ENCODE measurements at places on chromosomes 2 and 18. TPM values are rescaled to one million over a fixed set of nuclear protein-coding genes. Genes with fewer than 3 reads are reported as not detected.

GRCh38 chr2:207238831-207239701 lies 73.3 kb upstream of the KLF7 start:
- peaks cover 16% of the 10 kb centered on the region for H3K4me1 ChIP-seq
- H3K4me3 ChIP-seq, result no peak overlapping the region
- H3K27ac ChIP-seq, result no peak overlapping the region
- H3K27me3 ChIP-seq, result no peaks in the 10 kb centered on the region
- H3K36me3 ChIP-seq, result no peaks in the 10 kb centered on the region

GRCh38 chr2:132623096-132623839 lies 46.7 kb downstream of the LYPD1 start:
- H3K4me1 ChIP-seq, result no peaks in the 10 kb centered on the region
- no peak overlapping the region for H3K27ac ChIP-seq
- H3K4me3 ChIP-seq, result no peak overlapping the region
- no peak for DNase-seq

- H3K36me3 ChIP-seq, result no peaks in the 10 kb centered on the region
- DNase-seq, result no peak
- peak overlapping the region; percentile 70 for H3K27ac ChIP-seq
- no peaks in the 10 kb centered on the region for H3K4me1 ChIP-seq
- H3K27me3 ChIP-seq, result no peaks in the 10 kb centered on the region
- peak overlapping the region; percentile 37 for H3K4me3 ChIP-seq
Measured at GRCh38 chr2:224400886-224401632, 848 bp downstream of the FAM124B start.

- peaks cover 35% of the 10 kb centered on the region for H3K36me3 ChIP-seq
- H3K27ac ChIP-seq, result no peak overlapping the region
- H3K4me3 ChIP-seq, result no peak overlapping the region
- no peaks in the 10 kb centered on the region for H3K27me3 ChIP-seq
- H3K4me1 ChIP-seq, result no peaks in the 10 kb centered on the region
Measured at GRCh38 chr2:71570511-71570910, 117.2 kb downstream of the DYSF start.

GRCh38 chr18:419541-420175 lies 80.8 kb downstream of the COLEC12 start:
- H3K4me3 ChIP-seq, result no peak overlapping the region
- H3K36me3 ChIP-seq, result no peaks in the 10 kb centered on the region
- no peaks in the 10 kb centered on the region for H3K27me3 ChIP-seq
- no peaks in the 10 kb centered on the region for H3K4me1 ChIP-seq
- no peak overlapping the region for H3K27ac ChIP-seq
- DNase-seq, result no peak

DNA sequence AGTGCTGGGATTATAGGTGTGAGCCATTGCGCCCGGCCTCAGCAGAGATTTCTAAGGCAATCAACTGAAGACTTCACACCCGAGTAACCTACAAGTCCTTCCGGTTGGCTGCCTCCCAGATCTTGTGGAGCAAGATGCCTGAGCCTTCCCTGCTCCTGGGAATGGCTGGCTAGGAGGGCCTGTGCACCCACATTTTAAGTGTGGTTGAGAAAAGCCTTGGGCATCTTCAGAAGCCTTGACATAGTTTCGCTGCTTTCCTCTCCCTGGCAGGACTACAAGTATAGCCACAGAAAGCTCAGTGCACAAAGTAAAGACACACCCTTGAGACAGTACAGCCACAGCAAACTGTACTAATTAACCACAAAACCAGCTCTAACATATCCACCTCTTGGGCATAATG lies 35.2 kb downstream of the E2F6 start:
- no peak overlapping the region for H3K27ac ChIP-seq
- no peaks in the 10 kb centered on the region for H3K4me1 ChIP-seq
- H3K27me3 ChIP-seq, result no peaks in the 10 kb centered on the region
- no peak overlapping the region for H3K4me3 ChIP-seq

- H3K4me1 ChIP-seq, result no peaks in the 10 kb centered on the region
- H3K27me3 ChIP-seq, result no peaks in the 10 kb centered on the region
- no peak overlapping the region for H3K27ac ChIP-seq
- no peaks in the 10 kb centered on the region for H3K36me3 ChIP-seq
Measured at GRCh38 chr2:159633219-159633618, 16.9 kb upstream of the BAZ2B start.

DNA sequence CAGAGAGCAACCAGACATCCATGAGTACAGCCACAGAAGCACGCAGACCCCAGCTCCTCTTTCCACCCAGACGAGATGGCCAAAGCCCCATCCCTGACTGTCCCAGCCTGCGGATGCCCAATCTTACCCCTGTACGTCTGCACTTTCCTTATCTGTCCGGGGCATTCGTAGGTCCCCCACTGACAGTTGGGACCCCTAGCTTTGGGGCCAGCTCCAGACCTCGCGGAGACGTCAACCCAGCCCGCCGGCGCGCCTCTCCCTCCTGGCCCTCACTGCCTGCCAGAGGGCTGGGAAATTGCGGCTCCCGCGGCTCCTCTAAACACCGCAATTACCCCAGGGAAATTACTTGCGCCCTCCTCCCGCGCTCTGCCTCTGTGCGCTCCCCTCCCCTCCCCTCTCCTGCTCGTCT lies 2.3 kb downstream of the ECEL1 start:
- H3K27me3 ChIP-seq, result peaks cover 50% of the 10 kb centered on the region
- H3K27ac ChIP-seq, result no peak overlapping the region
- no peaks in the 10 kb centered on the region for H3K36me3 ChIP-seq
- H3K4me1 ChIP-seq, result peaks cover 10% of the 10 kb centered on the region
- no peak overlapping the region for H3K4me3 ChIP-seq
- DNase-seq, result peak; percentile 18

- DNase-seq, result no peak
- peaks cover 33% of the 10 kb centered on the region for H3K36me3 ChIP-seq
- H3K27ac ChIP-seq, result no peak overlapping the region
- H3K4me3 ChIP-seq, result no peak overlapping the region
- no peaks in the 10 kb centered on the region for H3K27me3 ChIP-seq
- H3K4me1 ChIP-seq, result peaks cover 46% of the 10 kb centered on the region
Measured at GRCh38 chr2:230430957-230431910, 15.2 kb downstream of the SP100 start.

DNA sequence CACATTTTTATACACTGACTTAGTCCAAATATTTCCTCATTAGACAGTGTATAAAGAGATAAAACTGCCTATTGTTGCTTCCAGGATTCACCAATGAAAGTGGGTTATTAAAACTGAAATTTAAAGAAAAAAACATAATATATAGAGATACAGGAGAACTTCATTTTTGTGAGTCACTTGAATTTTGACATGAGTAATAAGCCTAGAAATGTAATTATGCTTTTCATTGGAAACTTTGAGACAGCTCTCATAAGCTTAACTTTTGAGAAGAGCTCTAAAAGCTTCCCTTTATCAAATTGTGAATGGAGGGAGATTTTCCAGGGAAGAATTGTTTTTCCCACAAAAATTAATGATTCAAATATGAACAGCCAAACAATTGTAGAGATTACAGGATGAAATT lies 14.1 kb downstream of the DYNC2LI1 start:
- H3K36me3 ChIP-seq, result peaks cover 44% of the 10 kb centered on the region
- no peak for DNase-seq
- H3K4me1 ChIP-seq, result no peaks in the 10 kb centered on the region
- H3K4me3 ChIP-seq, result no peak overlapping the region

DNA sequence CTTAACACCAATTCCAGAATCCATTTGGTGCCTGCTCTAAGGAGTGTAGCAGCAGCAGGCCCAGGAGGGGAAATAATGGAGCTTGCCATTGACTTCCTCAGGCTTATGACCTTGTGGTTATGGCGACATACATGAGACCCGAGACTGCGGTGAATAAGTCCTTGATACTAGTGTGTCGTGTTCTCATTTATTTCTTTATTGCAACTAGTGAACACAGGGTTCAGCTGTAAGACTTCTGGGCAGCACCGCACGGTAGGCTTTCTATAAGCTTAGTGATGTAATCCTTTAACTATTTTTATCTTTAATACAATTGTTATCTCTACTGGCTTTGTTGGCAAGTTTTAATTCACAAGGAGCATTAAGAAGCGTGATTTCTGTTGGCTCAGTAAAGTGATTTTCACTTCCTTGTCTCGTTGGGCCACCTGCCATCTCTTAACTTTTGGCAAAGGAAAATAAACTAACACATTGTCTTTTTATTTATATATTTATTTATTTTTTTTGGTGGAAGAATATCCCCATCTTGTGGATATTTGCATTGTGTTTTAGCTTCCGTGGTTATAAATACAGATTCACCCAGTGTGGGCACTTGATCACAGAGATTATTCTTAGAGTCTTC lies 139.8 kb downstream of the LTBP1 start:
- H3K4me1 ChIP-seq, result peaks cover 17% of the 10 kb centered on the region
- no peaks in the 10 kb centered on the region for H3K36me3 ChIP-seq
- H3K27me3 ChIP-seq, result no peaks in the 10 kb centered on the region
- DNase-seq, result peak; percentile 68
- no peak overlapping the region for H3K4me3 ChIP-seq
- H3K27ac ChIP-seq, result peak overlapping the region; percentile 33

DNA sequence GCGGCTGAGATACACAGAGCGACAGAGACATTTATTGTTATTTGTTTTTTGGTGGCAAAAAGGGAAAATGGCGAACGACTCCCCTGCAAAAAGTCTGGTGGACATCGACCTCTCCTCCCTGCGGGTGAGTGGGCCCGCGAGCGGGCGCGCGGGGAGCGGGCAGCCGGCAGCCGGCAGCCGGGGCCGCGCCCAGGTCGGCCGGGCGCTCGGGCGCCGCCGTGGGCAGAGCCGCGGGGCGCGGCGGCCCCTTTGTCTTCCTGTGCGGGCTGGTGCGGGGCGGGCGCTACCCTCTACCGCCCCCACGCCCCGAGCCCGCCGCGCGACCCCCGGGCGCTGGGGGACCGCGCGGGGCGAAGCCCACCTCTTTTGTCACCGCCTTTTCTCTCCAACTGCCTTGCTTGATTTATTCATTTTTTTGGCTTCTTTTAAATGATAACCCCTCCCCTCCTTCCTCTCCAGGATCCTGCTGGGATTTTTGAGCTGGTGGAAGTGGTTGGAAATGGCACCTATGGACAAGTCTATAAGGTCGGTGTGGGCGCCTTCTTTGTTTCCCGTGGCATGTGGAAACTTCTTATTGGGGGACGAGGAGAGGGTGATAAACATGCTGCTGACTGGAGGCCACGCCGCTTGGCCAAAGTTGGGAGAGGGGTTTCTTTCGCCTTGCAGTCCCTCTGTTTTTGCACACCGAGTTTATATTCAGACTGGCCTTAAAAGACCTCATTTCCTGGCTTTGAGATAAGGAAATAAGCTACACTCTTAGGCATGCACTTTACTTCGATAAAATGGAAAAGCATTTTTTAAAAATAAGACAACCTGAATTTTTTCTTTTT lies 722 bp downstream of the MAP4K4 start:
- DNase-seq, result peak; percentile 60
- H3K4me1 ChIP-seq, result peaks cover 16% of the 10 kb centered on the region
- peaks cover 3% of the 10 kb centered on the region for H3K36me3 ChIP-seq
- peak overlapping the region; percentile 68 for H3K4me3 ChIP-seq
- H3K27ac ChIP-seq, result peak overlapping the region; percentile 90

GRCh38 chr2:38465789-38466127 lies 88.7 kb upstream of the ATL2 start:
- H3K4me1 ChIP-seq, result peaks cover 9% of the 10 kb centered on the region
- H3K27ac ChIP-seq, result no peak overlapping the region
- H3K27me3 ChIP-seq, result no peaks in the 10 kb centered on the region
- DNase-seq, result peak; percentile 77

- H3K27ac ChIP-seq, result no peak overlapping the region
- no peak for DNase-seq
- H3K27me3 ChIP-seq, result no peaks in the 10 kb centered on the region
Measured at GRCh38 chr2:206202446-206202845, 42.8 kb downstream of the EEF1B2 start.

DNA sequence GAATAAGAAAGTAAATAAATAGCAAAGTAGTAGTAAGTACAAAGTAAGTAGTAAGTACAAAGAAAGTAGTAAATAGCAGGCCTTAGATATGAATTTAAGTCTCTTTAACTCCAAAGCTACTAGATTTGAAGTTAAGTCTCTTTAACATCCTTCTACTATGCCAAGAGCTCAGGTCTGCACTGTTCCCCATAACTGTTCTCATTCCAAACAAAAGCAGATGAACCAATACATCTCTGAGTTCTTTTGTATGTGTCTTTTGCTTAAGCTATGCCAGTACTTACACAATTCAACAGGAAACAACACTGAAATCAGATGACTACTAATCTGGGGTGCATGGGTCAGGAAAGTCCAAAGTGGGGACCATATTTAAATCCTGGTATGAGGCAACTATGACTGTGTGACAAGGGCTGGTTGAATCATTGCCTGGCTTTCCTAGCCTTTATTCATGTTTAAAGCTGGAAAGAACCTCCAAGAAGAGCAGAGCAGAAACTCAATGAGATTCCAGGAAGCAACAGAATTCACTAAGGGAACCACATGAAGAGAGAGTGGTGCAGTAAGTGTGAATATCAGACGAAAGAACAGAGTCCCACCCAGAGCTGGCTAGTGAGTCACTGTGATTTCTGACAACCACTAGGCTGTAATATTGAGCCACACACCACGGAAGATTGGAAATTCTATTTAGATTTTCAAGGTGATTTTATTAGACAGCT lies 51.0 kb upstream of the CYP26B1 start:
- peaks cover 12% of the 10 kb centered on the region for H3K4me1 ChIP-seq
- DNase-seq, result no peak
- H3K27me3 ChIP-seq, result no peaks in the 10 kb centered on the region
- H3K4me3 ChIP-seq, result no peak overlapping the region

The WDR75 gene
- 84.1 TPM for total RNA-seq

The MROH2A gene
- total RNA-seq, result 4.0 TPM

The PARD6G gene
- 15.9 TPM for total RNA-seq

The ZNF396 gene
- total RNA-seq, result 5.5 TPM

The CYRIA gene
- 3.3 TPM for total RNA-seq

The TUBB8B gene
- total RNA-seq, result not detected

Measured in stomach (tissue), 19 donors.